ENCODE measurements at places on chromosomes 5 and 9. TPM values are rescaled to one million over a fixed set of nuclear protein-coding genes. Genes with fewer than 3 reads are reported as not detected.

SEMA5A gene
- total RNA-seq = 4.6 TPM

F2RL2 gene
- 0.73 TPM for total RNA-seq

MORN5 gene
- total RNA-seq = not detected

SLCO6A1 gene
- total RNA-seq = not detected

INSL4 gene
- not detected for total RNA-seq

CCL27 gene
- total RNA-seq = not detected

DNA sequence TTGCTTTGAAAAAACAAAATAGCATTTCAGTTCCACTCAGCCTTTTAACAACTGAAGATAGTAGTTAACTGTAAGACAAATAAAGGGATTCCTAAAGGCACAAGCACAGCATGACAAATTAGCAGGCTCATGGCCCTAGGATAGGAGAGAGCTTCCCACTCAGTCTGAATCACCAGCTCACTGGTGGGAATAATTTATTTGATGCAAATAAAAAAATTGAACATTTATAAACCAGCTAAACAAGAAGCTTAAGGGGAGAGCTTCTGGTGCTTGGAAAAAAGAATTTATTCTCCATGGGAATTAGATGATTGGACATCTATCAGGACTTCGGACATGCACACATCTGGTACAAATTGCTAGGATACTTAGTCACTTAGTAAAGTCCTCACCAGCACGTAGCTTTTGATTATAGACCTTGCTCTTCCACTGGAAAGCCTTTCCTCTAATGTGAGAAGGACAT is 294.1 kb upstream of the TNC start:
- DNase-seq = no peak

- no peak for DNase-seq
Measured at GRCh38 chr5:153399595-153399994, 90.9 kb upstream of the GRIA1 start.

GRCh38 chr5:170551076-170551475 is 47.3 kb downstream of the KCNIP1 start:
- no peak for DNase-seq

DNA sequence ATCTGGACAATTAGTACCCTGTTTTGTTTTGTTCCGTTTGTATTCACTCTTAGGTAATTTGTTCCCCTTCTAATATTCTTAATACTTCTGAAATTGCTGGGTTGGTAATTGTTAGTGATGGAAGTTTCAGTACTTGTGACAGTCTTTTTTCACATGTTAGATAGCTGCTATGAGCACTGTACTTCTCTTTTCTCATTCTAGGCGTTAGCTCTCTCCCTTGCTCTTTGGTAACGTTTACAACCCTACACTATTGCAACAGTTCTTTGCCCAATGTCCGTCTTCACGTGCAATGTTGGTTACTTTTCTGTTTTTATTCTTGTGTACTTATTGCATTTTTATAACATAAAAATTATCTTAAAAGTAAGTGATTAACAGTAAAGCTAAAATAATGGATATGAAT is 1509.0 kb downstream of the MAT2B start:
- DNase-seq = no peak

- DNase-seq = peak; percentile 16
Measured at GRCh38 chr5:177477701-177478477, 4.5 kb upstream of the DBN1 start.

GRCh38 chr5:123601610-123602009 is 89.6 kb downstream of the CSNK1G3 start:
- no peak for DNase-seq

GRCh38 chr9:128282500-128282899 is 6.4 kb downstream of the SWI5 start:
- DNase-seq = no peak

DNA sequence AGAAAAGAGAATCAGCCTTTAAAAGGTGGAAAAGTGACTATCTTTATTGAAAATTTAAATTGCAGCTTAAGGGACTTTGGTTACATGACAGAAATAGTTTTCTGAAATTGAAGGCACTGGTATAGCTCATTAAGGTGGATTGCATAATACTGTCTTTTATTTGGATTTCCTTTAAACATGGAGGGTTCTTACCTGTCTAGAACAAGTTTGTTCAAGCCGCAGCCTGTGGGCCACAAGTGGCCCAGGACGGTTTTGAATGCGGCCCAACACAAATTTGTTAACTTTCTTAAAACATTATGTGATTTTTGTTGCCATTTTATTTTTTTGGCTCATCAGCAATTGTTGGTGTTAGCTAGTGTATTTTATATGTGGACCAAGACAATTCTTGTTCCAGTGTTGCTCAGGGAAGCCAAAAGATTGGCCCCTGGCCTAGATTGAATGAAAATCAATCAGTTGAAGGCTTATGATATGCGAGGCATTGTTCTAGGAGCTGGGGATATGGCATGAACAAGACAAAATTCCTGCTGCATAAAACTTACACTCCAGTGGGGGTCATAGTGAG is 18.0 kb downstream of the NNT start:
- peak; percentile 60 for DNase-seq

- no peak for DNase-seq
Measured at GRCh38 chr5:121273833-121274433, 577.7 kb upstream of the FTMT start.

DNA sequence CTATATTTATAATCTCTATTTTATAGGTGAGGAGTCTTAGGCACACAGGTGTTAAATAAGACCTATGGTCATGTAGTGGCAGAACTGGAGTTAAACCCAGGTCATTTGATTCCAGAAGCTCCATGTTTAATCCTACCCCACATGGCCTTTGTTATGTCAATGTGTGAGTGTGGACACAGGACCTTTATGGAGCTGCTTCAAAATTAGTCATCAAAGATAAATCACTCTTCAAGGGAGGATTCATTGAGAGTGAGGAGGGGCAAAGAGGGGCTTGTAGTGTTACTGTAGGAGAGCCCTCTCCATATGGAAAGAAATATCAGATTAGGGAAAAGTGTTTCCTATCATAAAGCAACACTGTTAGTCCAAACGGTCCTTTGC is 74.6 kb upstream of the ARRDC3 start:
- no peak for DNase-seq

DNA sequence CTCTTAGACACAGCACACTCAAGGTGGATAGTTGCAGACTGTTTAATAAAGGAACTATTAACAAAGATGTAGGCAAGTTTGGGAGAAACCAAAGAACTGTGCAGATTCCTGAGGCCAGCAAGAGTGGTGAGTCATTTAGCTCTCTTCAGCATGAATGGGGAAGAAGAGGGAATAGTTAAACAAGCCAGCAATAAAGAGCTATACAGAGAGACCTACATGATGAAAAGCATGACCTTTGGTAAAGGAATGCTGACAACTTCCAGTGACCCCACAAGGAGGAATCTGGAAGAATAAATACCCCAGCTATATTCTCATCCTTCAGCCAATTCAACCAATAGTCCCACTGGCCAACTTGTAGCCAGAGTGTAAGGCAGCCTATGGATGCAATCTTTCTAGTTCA is 706.0 kb upstream of the GRAMD2B start:
- DNase-seq = no peak

DNA sequence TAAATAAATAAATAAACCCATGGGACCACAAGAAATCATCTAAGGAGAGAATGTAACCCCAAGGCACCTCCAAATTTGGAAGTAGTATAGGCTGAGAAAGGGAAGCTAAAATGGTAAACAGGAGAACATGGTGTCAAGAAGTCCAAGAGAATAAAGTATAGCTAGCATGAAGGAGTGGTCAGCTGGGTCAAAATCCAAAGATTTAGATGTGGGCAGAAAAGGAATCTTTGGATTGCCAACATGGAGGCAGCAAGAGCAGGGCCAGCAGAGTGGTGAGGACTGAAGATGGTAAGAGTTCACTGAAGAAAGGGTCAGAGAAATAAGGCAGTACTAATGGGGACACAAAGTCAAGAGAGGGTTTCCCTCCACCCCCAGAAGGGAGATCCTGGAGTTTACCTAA is 53.0 kb downstream of the TSSK1B start:
- DNase-seq = no peak

- DNase-seq = no peak
Measured at GRCh38 chr9:91678807-91679580, 255.4 kb upstream of the NFIL3 start.

DNA sequence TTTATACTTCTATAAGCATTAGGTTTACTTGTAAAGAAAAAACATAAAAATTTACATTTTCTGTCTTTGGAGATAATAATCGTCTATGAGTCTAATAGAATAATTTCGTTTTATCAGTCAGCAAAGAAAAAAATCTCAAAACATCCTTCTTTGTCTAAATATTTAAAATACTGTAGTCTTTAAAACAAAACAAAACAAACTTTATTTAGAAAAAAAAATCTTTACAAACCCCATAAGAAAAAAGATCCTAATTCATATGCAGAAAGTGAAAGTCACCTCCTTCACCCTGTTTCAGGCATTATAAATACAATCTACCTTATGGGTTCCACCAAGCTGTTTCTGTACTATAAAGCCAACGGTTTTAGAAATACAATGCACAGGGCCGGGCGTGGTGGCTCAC is 5.6 kb downstream of the LARS1 start:
- DNase-seq = no peak
